NCI-H774 (cell line): ENCODE measurements at places on chromosomes 16 and 17.

DNA sequence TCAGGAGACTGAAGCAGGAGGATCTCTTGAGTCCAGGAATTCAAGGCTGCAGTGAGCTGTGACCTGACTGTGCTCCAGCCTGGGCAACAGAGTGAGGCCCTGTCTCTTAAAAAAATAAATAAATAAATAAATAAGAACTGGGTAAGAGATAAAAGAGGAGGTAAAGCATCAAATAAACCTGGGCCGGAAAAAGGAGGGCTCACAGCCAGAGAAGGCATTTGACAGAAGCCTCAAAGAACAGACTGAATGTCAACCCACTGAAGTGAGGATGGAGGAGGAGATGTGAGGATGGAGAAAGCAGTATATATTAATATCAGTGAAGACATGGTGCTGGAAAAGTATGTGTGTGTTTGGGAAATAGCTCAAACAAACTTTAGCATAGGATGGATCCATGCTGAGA lies 6.1 kb downstream of the NOG start:
- DNase-seq: no peak

DNA sequence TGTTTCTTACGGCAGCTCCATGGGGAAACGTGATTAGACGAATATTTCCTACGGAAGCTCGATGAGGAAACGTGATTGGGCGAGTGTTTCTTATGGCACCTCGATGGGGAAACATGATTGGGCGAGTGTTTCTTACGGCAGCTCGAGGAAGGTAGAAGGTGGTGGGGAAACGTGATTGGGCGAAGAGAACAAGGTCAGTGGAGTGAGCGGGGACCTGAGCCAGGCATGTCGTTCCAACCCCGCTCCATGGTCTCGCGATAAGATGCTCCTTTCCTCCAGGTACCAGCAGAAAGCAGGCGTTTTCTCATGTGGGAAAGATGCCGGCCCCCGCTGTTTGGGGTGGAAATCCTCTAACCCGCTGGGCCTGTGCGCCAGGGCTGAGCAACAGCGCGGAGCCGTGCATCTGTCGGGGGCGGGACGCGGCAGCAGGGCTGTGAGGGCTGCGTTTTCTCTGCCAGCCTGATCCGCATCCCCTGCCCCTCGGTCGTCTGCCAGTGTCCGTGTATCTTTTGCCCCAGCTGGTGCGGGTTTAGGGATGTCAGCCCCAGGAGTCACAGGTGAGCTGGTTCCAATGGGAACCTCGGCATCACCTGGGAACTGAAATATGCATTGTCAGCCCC lies 25.6 kb upstream of the DOC2B start:
- no peak for DNase-seq

DNA sequence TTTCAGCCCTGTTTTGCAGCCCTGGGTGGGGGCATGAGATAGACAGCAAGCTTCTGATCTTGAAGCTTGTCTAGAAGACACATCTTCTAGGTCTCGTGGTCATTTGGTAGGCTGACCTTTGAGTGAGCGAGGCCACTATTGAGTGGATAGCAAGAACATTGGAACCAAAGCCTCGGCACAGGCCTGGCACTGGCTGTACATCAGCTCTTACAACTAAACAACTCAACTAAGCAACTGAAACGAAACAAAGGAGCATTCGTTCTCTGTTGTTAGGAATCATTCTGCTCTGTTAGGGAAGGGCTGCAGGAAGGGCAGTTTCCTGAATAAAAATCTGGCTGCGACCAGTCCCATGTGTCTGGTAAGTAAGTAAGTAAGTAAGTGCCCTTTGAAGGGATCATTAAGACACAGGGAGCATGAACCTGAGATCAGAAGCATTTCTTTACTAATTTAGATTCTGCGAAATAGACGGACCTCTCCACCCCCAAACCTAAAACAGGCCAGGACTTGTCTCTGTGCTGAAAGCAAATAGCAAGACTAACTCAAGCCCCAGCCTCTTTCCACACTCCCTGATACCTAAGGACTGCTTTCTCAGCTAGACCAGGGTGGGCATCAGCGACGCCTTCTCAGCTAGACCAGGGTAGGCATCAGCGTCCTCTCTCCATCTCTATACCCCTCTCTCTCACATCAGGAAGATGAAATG lies 22.7 kb downstream of the CYB561 start:
- no peak for DNase-seq

- no peak for DNase-seq
These were observed 9.7 kb upstream of the RSKR start for GRCh38 chr17:28623696-28624095.

GRCh38 chr17:4509923-4510617 lies 11.4 kb downstream of the SPNS2 start:
- no peak for DNase-seq

- DNase-seq: no peak
These were observed 8.4 kb downstream of the HOXB4 start for GRCh38 chr17:48569674-48570324.

DNA sequence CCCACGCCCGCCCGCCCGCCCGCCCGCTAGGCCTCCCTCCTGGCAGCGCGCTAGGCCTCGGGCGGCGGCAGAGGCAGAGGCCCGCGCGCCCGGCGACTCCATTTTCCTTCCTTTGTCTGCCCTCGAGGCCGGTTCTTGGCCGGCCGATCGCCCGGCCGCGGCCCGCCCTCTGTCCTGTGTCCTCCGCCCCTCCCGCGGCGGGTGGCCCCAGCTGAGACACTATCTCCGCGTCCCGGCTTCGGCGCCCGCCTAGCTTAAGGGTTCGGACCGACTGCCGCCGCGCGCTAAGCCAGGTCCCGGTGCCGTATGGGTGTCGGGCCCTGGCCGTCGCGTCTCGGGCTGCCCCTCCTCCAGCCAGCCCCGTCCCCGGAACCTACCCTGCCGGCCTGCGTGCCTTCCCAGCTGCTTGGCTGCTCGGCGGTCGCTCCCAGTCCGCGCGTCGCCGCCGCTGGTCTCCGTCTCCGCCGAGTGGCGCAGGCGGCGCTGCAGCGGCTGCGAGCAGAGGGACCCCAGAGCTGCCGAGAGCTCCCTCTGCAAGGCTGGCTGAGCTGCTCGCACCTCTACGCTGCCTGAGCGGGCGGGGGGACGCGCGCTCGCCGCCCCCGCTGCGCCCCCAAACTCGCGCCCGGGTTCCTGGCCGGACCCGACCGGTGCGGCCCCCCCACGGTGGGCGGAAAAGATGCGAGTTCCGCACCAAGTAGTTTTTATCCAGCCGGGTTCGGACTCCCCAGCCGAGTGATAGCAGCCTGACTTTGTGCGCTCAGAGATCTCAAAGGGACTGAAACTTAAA lies 787 bp downstream of the CTCF start:
- DNase-seq: no peak

DNA sequence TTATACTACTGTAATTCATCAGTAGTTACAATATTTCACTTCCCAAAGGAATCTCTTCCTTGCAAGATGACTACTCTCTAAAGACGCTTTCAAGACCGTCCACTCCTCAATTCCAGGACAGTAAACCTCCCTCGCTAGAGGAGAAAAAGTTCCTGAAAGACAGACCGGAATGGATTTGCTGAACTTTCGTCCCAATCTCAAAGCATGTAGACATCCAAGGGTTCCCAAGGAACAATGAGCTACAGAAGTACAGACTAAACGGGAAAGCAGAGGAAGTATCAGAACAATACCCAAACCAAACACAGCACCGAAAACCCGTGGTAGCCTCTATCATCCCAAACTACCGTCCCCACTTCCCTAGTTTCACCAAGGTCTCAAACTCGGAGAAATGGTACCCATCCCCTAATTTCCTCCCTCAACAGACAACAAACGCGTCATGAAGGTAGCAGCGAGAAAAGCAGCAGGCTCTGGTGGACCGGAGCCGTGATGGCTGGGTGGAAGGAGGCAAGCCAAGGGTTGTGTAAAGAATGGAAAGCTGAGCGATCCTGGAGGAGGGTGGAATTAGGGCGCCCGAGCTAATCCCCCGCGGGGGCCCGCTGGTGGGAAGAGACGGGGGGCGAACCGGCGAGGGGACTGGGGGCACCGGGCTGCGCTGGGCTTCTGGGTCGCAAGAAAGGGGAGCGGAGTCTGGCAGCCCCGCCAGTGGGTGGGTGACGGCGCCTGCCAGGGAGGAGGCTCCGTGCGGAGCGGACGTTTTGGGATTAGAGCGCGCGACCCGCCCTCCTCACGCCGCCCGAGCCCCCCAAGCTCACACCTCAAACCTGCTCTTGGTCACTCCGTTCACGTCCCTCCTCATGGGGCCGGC lies 647 bp downstream of the FBXL20 start:
- peak; percentile 4 for DNase-seq

DNA sequence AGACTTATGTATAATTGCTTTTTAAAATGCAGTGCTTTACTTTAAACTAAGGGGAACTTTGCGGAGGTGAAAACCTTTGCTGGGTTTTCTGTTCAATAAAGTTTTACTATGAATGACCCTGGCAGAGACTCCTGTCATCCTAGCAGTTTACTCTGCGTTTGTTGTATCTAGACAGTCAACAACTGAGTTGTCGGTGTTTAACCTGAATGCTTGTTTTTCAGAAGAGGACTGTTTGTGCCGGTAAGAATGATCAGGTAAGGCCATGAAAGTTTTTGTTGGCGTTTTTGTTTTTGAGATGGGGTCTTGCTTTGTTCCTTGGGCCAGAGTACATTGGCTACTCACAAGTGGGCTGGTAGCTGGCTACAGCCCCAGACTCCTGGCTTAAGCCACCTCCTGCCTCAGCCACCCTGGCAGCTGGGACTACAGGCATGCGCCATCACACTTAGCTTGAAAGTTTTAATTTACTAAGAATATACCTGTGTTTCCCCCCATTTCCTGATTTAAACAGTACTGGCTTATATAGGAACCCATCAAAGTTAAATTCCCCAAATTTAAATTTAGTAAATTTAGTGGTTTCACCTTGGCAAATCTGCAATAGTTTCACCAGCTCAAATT lies 11.9 kb downstream of the HERPUD1 start:
- DNase-seq: no peak

- no peak for DNase-seq
These were observed 449 bp downstream of the SMCR8 start for GRCh38 chr17:18315562-18315922.

DNA sequence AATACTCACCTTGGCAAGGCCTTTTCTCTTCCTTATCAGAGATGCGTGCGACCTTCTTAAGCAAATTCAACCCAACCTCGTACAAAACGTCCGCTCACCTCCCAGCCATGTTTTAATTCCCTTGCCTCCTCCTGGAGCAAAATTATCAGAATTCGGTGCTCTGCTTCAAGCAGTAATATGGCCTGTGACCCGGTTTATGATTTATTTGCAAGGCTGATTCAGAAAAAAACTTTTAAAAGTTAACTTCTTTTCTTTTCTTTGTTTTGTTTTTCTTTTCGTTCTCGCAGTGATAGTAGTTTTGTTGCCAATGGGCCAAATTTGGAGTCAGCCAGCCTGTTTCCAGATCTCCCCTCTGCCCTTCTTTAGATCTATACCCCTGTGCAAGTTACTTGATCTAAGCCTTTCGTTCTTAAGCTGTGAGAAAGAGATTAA lies at the start of gene PHLPP2:
PHLPP2 (minus strand) TSS at position 382 of the 432 bp plus-strand sequence. CDS start 9,906 bp downstream, outside the sequence.
- DNase-seq: no peak

GRCh38 chr17:81164371-81165245 lies 699 bp upstream of the PVALEF start:
- DNase-seq: no peak

DNA sequence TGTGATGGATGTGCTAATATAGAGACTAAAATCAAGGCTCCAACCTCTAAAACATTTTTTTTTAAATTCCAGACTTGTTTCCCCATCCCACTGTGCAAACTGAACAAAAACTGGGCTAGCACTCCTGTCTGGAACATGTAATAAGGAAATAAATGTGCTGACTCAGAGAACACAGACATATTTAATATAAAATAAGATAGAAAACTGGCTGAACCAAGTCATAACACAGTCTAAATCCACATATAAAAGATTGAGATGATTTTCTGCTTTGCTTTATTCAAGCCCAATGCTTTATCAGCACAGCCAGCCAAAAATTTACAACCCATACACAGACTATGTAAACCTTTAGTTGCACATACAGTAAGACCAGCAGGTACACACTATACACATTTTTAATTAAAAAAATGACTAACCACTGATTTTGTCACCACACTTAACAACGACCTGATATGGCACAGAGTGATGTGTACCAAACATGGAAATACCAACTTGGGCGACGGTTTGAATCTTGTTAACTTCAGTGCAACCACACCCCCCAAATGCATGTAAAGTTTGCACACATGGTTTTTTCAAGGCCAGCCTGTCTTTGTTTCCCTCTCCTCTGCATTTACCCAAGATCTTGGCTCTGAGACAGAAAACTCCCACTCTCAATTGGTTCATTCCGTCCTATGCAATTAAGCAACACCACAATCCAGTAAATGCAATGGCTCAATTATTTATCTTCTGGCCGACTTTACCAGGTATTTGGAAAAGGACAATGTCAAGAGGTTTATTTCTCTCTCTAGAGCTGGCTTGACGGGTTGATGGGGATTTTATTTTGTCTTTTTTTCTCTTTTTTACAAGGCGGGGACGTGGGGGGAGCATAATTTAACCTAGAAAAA lies 1.2 kb downstream of the STAT3 start:
- DNase-seq: peak; percentile 34

DNA sequence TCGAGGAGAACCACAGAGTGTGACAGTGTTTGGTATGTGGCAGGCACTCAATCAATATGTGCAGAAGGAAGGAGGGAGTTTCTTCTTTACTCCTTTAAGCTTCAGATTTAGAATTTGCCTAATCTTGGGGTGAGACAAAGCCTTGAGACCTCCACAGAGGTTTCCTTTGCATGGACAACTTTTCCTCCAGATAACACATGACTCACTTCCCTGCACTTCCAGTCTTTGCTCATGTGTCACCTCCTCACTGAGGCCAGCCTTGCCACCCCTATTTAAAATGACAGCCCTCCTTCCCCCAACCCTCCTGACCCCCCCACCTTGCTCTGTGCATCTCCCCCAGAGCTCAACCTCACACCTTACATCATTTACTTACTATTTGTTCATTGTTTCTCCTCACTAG lies 17.4 kb upstream of the NOS2 start:
- no peak for DNase-seq

- no peak for DNase-seq
These were observed 170.5 kb upstream of the MPHOSPH6 start for GRCh38 chr16:82340531-82340930.

- peak; percentile 33 for DNase-seq
These were observed 7.3 kb upstream of the CBX8 start for GRCh38 chr17:79803997-79804855.

GRCh38 chr17:38653230-38653629 lies 21.5 kb downstream of the EPOP start:
- DNase-seq: no peak

DNA sequence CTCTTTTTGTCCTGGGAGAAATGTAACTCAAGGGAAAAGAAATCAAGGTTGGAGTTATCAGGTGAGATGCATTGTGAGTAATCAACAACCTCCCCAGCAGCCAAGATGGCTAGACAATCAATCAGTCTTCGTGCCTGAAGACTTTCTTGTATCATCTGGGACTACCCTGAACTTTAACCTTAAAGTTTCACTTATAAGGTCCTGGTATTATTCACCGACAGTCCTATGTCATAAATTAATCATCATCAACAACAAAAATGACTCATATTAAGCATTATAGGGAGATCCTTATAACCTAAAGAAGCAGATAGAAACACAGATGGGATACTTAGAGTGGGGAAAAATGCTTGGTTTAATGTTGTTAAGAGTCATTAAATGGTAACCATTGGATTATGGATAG lies 7.7 kb upstream of the TEKT3 start:
- DNase-seq: no peak
